ENCODE measurements at places on chromosomes 1 and 21. TPM values are rescaled to one million over a fixed set of nuclear protein-coding genes. Genes with fewer than 3 reads are reported as not detected.

DNA sequence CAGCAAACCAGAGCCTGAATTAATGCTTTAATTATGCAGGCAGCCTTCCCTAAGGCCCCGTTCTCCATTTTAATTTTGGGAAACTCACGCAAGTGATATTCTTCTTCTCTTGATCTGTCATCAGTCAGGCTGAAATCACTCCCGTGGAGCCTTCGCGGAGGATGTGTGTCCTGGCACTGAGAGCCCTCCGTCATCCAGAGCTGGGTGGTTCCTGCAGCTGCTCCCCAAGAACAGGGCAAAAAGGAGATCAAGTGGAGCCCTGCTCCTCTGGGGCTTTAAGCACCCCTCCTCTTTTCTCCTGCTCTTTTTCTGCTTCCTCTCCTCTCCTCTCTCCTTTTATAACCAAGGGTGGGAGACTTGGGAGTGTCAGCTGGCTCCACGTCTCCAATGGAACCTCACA, 133.2 kb upstream of the CACNA1E start:
- no peak for DNase-seq

- no peak for DNase-seq
Measured at GRCh38 chr1:109396871-109397580, 692 bp downstream of the SORT1 start.

- DNase-seq, result no peak
Measured at GRCh38 chr1:61491497-61491896, 233.4 kb downstream of the TM2D1 start.

- DNase-seq, result no peak
Measured at GRCh38 chr1:231808990-231809389, 182.4 kb downstream of the DISC1 start.

DNA sequence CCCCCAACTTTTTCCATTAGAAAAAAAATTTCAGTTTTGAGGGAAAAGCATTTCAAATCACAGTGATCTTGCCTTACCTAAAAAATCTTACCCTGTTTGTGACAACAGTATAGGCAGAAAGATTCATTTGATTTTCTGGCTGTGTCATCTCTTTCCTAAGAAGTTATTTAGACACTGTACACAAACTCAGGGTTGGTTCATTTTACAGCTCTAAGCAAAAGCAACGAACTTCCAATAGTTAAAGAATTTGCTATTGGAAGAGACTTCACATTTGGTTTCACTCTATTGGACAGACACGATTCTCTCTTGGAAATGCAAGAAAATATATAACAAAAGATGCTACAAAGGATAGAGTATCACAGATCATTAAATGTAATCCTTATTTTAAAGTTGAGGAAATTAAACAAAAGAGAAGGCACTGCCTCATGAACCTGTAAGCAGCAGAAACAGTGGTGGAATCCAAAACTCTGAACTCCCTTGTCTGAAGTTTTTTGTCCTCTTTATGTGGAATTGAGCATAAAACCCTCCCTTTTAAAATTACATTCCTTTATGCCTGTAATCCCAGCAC, 20.8 kb downstream of the EYA3 start:
- no peak for DNase-seq

Gene RHEX
- total RNA-seq, result 0.50 TPM

Gene REN
- not detected for total RNA-seq

Measured in T-helper 17 cell (primary cell).